ENCODE measurements at places on chromosomes 6 and 20. TPM values are rescaled to one million over a fixed set of nuclear protein-coding genes. Genes with fewer than 3 reads are reported as not detected.

GRCh38 chr20:17471606-17472187 is 59.5 kb downstream of the BFSP1 start:
- no peak for DNase-seq

- DNase-seq: no peak
These were observed 102.3 kb upstream of the FOXP4 start for GRCh38 chr6:41443616-41444525.

DNA sequence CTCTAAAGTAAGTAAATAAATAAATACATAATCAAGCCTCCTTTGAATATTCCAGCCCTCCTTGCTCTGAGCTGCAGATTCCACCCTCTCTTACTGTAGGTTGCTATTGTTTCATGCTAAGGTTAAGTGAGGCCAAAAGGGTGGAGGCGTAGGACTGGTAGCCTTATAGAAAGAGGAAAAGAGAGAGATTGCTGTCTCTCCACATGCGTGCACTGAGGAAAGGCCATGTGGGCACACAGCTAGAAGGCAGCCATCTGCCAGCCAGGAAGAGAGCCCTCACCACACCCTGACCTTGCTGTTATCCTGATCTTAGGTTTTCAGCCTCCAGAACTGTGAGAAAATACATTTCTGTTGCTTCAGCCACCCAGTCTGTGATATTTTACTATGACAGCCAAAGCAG is 87.4 kb upstream of the SHLD1 start:
- no peak for DNase-seq

SIRPB2 gene
- 5.4 TPM for total RNA-seq

GRCh38 chr20:50561379-50562078 is 51.3 kb downstream of the PTPN1 start:
- DNase-seq: no peak
